WTC11 (cell line): ENCODE measurements at places on chromosomes 3 and 15. TPM values are rescaled to one million over a fixed set of nuclear protein-coding genes. Genes with fewer than 3 reads are reported as not detected.

- peak; percentile 45 for DNase-seq
Measured at GRCh38 chr3:186413615-186414415, 51.8 kb upstream of the DGKG start.

- DNase-seq = peak; percentile 91
Measured at GRCh38 chr15:78638658-78639314, 2.2 kb downstream of the CHRNB4 start.

The CCR5 gene
- 0.09 TPM in 1 of 3 replicates, not detected in the others for total RNA-seq

DNA sequence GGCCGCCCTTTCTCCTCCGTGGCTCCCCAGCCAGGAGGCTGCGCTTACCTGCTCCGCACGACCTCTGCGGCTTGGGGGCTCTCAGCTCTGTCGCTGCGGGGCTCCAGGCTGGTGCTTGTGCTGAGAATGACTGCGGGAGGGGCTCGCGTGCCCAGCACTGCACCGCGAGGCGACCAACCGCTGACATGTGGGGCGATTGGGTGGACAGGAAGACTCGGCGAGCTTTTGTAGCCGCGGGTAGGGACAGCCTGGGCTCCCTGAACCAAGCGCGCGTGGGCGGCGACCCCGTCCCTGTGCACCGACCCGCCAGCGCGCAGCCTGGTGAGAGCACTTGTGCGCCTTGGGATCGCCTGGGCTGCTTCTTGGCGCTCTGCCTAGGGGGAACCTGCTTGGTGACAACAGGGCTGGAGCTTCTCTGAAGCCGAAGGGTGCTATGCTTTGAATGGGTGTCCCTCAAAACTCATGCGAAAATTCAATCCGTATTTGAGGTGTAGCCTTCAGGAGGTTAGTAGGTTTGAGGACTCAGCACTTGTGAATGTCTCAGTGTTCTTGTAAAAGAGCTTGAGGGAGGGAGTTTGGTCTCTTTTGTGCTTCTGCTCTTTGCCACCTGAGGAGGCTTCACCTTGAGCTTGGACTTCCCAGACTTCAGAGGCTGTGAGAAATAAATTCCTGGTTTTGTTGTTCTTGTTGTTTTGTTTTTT lies 50.4 kb downstream of the IL12A start:
- DNase-seq = peak; percentile 54

DNA sequence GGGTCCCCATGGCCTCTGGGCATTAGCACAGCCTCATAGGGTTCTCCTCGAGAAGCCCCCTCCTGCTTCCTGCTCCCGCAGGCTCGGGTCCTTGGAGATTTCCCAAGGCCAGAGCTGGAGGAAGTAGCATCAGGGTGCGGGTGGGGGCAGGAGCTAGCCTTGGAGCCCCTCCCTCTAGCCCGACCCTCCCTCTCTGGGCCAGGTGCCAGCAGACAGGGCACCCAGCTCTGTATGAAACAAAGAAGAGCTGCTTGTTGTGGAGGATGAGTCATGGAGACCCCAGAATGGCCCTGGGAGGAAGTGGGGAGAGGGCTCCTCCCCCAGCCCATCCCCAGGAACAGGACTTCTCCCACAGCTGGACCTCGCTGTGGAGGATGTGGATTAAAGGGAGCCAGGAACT lies 29.2 kb downstream of the EPHB3 start:
- no peak for DNase-seq

- DNase-seq = no peak
Measured at GRCh38 chr3:190073264-190074008, 47.3 kb downstream of the P3H2 start.

The CACNA1D gene
- 1.8 to 3.6 TPM (median 2.3 TPM) in 3 replicates for total RNA-seq

DNA sequence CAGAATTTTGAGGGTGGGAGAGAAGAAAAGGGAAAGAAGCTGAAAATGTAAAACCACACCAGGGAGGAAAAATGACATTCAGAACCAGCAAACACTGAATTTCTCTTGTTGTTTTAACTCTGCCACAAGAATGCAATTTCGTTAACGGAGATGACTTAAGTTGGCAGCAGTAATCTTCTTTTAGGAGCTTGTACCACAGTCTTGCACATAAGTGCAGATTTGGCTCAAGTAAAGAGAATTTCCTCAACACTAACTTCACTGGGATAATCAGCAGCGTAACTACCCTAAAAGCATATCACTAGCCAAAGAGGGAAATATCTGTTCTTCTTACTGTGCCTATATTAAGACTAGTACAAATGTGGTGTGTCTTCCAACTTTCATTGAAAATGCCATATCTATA lies 15.5 kb downstream of the GREM1 start:
- DNase-seq = no peak
